ENCODE measurements at places on chromosomes 7 and 10.
A peak's percentile ranks its signal among the peaks of the same experiment; 100 is the strongest.

- DNase-seq: no peak
Measured at GRCh38 chr10:128833671-128834070, 633.4 kb upstream of the MGMT start.

GRCh38 chr7:121082400-121083101 is 94.0 kb downstream of the CPED1 start:
- DNase-seq: no peak

- DNase-seq: no peak
Measured at GRCh38 chr10:117503244-117504205, 39.0 kb upstream of the EMX2 start.

- no peak for DNase-seq
Measured at GRCh38 chr7:28759475-28759971, 198.6 kb downstream of the TRIL start.

DNA sequence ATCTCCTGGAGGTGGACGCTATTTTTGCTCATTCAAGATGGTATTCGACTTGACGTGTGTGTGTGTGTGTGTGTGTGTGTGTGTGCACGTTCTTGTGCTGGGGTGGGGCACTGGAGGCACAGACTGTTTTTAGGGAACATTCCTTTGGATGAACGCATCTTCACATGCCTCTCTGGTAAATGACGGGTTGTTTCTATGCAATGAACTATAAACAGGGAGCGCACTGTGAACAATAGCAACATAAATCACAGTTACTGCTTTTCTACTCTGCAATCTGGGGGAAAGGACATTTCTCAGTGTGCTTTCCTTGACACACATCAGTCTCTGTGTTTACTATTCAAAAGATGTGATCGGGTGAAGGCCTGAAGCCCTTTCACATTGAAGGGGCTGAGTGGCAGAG is 120.1 kb upstream of the PITRM1 start:
- no peak for DNase-seq

DNA sequence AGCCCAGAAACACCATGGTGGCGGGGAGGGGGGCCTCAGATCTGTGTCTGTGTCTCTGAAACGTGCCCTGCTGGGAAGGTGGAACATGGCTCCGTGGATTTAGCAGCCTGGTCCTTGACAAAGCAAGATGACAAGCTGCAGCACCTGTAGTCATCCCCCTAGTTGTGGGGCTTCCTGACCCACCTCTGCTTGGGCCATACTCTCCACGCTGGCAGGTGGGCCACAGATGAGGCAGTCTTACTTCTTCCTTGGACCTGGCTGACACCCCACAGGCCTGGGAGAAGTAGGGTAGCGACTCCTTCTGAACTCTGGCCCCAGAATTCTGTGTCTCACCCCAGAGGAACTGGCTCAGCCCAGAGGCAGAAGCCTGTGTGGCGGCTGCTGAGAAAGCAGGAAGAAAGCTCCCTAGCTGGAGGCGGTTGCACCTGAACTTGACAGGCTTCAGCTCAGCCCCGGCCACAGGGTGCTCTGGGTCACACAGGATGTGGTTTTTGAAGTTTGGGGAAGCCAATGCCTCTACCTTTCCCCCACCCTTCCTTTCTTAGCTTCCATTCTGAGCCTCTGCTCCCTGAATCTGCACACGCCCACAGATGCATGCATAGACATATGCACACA is 113.9 kb downstream of the ABLIM1 start:
- DNase-seq: peak; percentile 43

DNA sequence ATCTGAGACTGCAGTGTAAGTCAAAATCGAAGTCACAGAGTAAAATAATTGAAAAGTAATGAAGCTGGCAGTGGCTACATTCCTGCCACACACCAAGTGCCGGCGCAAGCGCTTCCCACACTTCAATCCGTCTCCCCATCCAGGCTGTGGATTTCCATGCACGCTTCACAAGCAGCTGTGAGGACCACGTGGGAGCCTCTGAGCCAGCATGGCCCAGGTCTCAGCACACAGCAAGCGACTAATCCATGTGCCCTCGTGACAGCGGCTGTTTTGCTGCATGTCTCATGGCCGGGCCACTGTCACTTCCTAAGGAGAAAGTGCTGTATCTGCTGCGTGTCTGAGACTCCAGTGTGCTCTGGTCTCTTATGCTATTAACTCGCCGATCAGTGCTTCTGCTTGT is 566.9 kb downstream of the DNAJB6 start:
- no peak for DNase-seq

- no peak for DNase-seq
Measured at GRCh38 chr10:132659206-132660091, 121.9 kb downstream of the INPP5A start.

DNA sequence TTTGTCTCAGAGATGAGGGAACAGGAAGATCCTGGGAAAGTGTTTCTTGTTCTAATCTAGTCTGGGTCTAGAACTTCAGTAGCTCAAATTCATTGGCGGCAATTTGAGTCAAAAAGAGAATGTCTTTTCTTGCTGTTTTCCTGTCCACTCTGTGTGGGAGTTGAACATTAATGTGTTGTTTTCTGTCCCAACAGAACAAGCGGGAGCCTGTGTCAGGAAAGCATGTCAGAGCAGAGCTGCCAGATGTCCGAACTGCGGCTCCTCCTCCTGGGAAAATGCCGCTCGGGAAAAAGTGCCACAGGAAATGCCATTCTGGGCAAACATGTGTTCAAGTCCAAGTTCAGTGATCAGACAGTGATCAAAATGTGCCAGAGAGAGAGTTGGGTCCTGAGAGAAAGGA is 16.0 kb downstream of the GIMAP8 start:
- DNase-seq: no peak

DNA sequence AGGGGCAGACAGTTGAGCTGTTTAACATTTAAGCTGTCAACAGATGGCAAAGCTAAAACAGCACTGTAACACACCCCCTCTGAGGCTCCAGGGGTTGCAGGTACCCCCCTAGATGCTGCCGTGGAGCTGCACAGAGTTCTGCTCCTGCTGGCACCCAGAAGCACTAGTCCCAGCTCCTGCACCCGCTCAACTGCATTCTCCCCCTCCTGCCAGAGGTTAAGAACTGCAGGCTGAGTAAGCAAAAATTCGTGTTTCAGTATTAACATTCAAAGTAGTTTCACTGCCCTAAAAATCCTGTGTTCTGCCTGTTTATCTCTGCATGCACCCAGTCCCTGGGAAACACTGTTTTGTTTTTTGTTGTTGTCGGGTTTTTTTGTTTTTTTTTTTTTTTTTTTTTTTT is 790.8 kb upstream of the KCND2 start:
- no peak for DNase-seq

GRCh38 chr7:36214608-36215456 is 61.8 kb downstream of the EEPD1 start:
- DNase-seq: no peak

DNA sequence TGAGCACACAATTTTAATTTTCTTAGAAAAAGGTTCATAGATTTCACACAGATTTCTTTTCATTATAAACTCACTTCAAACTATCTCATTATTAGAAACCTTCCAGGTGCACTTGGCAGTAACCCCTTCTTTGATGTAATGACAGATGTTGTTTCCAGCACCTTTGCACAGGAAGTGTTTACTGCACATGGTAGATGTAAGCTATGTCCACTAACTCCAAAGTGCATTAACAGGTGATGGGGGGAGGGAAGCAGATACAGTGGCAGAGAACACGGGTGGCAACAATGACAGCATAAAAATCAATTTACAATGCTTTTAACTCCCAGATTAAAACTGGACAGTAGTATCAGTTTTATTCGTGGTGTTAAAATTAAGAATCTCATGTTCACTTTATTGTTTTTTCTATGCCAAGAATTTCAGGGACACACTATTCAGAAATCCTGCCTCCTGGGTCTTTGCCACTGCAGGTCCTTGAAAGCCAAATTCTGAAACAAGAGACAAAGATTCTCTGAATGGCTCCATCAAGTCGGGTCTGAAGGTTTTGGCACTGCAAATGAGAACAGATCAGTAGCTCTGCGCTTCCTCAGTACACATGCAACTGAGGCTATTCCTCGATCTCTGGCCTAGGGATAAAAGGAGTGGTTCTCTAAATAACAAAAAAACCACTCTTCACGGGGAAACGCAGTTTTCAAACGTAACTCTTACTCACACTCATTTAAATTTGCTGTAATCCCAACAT is 187.7 kb downstream of the JAZF1 start:
- no peak for DNase-seq

- DNase-seq: no peak
Measured at GRCh38 chr10:103651783-103652476, 158.4 kb downstream of the NEURL1 start.

DNA sequence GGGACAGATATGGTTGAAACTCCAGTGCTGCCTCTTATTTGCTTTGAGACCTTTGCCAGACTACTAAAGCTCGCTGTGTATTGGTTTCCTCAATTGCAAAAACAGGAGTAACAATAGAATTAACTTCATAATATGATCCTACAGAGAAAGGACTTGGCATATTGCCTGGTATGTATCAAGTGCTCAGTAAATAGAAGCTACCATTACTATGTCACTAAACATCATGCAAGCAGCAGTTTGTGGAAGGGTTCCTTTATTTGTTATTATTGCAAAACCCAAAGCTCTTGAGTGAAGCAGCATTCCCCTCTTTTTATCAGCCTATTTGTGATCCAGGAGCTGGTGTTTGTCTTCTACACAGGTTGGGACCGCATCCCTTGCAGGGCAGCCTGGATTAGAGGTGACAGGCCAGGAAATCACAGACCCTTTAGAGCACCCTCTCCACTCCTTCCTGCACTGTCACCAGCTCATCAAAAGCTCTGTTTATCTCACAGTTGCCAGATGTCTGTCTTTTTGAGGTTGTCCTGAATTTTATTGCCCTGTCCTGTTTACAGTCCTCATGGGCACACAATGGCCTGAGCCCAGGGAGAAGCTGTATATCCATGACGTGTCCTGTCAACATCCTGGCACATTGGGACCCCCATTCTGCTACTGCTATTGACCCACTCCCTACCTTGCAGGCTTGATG is 121.5 kb downstream of the SNX10 start:
- no peak for DNase-seq

- no peak for DNase-seq
Measured at GRCh38 chr7:56287429-56288138, 171.4 kb upstream of the NUPR2 start.

GRCh38 chr7:2030475-2031450 is 202.0 kb downstream of the MAD1L1 start:
- DNase-seq: no peak

DNA sequence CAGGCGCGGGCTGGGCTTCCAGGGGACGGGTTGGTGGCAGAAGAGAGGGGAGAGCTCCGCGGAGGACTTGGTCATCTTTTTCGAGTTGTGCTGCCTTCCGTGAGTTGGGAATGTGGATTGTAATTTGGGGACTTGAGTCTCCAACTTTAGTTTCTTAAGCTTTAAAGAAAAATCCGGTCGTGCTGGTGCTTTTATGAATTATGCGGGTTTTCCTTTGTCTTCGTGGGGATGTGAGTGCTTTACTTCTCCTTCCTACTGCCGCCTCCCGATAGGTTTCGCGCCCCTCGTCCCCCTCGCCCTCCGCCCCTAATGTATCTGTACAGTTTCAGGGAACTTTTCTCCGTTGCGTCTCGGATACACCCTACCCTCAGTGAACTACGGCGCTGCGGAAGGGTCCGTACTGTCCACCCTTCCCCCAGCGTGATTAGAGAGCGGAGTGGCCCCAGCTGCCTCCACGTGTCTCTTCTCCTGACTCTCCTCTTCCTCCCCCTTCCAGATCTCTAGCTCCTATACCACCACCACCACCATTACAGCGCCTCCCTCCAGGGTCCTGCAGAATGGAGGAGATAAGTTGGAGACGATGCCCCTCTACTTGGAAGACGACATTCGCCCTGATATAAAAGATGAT is 649 bp downstream of the SCD start:
- DNase-seq: no peak

DNA sequence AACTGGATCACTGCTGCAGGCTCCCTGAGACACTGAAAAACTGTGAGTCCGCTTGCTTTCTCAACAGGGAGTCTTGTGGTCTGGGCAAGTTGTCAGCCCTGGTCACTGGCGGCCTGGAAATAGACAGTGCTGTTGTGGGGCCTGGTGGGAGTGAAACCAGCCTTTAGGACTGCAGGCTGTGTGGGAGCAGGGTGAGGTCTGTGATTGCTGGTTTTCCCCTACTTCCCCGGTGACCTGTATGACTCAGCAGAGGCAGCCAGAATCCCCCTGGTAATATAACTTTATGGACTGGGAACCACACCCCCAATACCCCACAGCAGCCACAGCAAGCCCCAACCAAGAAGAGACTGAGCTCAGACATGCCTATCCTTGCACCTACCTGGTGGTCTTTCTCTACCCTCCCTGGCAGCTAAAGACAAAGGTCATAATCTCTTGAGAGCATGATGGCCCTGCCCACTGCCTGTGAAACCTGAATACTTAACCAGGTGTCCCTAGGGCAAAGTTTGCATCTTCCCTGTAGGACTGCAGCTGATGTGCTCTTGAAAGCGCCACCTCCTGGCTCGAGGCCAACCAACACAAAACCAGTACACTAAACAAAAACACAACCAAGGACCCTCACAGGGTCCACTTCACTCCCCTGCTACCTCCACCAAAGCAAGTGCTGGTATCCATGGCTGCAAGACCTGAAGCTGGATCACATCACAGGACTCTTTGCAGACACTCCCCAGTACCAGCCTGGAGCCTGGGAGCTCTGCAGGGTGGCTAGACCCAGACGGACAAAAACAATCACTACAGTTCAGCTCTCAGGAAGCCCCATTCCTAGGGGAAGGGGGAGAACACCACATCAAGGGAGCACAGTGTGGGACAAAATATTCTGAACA is 7.2 kb upstream of the ADAM22 start:
- no peak for DNase-seq

DNA sequence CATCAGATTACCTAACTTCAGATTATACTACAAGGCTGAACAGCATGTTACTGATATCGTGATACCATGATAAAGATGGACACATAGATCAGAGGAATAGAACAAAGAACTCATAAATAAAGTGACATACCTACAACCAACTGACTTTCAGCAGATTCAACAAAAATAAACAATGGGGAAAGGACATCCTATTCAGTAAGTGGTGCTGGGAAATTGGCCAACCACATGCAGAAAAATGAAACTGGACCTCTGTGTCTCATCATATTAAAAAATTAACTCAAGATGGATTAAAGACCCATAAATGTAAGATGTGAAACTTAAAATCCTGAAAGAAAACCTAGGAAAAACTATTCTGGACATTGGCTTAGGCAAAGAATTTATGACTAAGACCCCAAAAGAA is 158.6 kb downstream of the ZEB1 start:
- no peak for DNase-seq

GRCh38 chr7:93228302-93228701 is 2.0 kb upstream of the HEPACAM2 start:
- DNase-seq: no peak

- no peak for DNase-seq
Measured at GRCh38 chr7:131839967-131840690, 283.7 kb upstream of the PODXL start.

GRCh38 chr7:45971171-45971570 is 50.1 kb upstream of the IGFBP3 start:
- DNase-seq: no peak

Measured in stimulated activated CD4-positive, alpha-beta T cell treated with anti-CD3 and anti-CD28 coated beads, Interleukin-12 subunit alpha, Interleukin-12 subunit beta, amount 100 ng/mL, for 4 hours (primary cell).